ENCODE measurements at places on chromosomes 13 and 19.

GRCh38 chr13:28623782-28624706 lies 34.9 kb upstream of the POMP start:
- DNase-seq = no peak

GRCh38 chr19:5867201-5868136 lies 2.9 kb downstream of the FUT5 start:
- no peak for DNase-seq

GRCh38 chr19:48718711-48719231 lies 754 bp downstream of the MAMSTR start:
- no peak for DNase-seq

DNA sequence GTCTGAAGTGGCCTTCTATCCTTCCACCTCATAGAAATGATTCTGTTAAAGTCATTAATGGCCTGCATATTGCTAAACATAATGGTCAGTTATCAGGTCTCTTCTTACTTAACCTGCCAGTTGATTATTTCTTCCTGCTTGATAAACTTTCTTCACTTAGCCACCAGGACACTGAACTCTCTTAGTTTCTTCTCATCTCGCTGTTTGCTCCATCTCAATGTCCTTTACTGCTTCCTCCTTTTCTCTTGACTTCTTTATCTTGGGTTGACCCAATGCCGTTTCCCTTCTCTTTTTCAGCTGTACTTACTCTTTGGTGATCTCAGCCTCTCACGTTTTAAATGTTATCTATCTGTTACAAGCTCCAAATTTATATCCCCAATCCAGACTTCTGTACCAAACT lies 17.1 kb upstream of the CLC start:
- no peak for DNase-seq

- DNase-seq = no peak
Observed at GRCh38 chr13:112699322-112699918, 9.6 kb downstream of the ATP11A start.

- no peak for DNase-seq
Observed at GRCh38 chr13:32376642-32377415, 51.1 kb downstream of the N4BP2L1 start.

GRCh38 chr13:40207001-40207478 lies 459.4 kb downstream of the FOXO1 start:
- no peak for DNase-seq

DNA sequence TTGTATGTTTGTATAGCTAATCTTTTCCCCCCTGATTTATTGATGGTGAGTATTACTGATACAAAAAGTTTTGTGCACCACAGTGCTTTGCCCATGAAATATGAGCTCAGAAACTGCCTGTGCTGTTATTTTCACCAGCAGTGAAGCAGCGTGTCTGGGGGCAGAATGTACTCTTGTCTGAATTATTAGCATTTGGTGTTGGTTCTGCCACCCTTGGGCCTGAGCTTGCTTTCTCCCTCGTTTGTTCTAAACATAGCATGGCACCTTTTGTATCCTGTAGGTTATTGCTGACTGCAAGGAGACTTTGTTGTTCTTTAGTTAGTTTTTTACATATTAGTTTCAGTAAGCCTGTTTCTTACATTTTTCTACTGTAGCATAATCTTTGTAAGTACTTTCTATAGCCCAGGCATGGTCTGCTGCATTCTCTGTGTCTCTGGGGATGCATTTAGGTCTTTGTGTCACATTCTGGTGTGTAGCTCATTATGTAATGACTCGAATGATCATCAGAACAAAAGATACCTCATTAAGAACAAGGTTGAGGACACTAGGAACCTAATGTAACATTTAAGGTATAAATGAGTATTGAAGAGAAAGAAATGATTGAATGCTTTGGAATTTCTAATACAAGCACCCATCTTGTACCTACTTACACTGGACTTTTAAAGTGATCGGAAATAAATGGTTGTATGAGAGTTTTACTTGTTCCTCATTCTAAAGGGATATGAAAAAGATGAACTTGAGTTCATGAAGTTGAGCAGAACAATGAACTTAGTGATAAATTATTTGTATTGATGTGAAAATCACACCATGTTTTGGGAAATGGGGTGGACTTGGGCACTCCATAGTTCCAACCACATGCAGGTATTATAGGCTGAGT lies 50.3 kb upstream of the GPI start:
- no peak for DNase-seq

- no peak for DNase-seq
Observed at GRCh38 chr13:58476206-58476918, 844.8 kb downstream of the PCDH17 start.

GRCh38 chr19:18280247-18281081 lies 958 bp downstream of the JUND start:
- DNase-seq = peak; percentile 88

DNA sequence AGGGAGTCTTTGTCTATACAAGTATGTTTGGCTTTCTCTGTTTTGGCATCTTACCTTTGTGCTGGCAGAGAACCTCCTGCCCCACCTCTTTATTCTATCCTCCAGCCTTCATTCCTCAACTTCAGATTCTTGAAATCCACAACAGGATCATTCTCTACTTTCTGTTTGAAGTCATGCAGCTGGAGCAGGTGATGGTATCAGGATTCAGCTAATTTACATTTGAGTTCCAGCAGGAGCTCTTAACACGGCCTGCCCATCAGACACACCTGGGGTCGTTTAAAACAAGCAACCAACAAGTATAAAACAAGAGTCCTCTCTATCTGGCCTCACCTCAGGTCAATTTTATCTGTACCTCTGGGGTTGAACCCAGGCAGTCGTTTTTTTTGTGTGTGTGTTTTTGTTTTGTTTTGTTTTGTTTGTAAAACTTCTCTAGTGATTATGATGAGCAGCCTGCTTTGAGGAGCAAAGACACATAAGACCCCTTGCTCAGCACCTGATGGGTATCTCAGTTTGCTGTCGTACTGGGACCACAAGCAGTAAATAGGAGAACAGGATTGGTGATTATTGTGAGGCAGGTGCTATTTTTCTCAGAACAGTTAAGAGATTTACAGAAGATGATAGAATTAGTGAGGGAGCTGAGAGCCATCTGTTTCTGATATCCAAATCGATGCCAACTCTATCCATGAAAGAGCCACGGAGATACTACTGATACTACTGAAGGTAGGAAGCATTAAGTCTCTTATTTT lies 78.4 kb downstream of the GPC6 start:
- no peak for DNase-seq

DNA sequence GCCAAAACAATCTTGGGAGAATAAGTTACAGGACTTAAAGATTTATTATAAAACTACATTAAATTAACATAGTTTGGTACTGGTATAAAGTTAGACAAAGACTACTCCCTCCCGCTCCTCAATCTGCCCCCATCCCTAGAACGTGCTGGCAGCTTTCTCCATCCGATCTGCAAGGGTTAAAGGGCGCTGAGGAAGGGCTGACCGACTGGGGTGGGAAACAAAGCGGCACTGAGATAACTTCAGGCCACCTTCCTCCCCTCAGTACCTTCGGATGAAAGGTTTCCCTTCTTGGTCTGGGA lies 790 bp upstream of the SUGT1 start:
- DNase-seq = no peak

DNA sequence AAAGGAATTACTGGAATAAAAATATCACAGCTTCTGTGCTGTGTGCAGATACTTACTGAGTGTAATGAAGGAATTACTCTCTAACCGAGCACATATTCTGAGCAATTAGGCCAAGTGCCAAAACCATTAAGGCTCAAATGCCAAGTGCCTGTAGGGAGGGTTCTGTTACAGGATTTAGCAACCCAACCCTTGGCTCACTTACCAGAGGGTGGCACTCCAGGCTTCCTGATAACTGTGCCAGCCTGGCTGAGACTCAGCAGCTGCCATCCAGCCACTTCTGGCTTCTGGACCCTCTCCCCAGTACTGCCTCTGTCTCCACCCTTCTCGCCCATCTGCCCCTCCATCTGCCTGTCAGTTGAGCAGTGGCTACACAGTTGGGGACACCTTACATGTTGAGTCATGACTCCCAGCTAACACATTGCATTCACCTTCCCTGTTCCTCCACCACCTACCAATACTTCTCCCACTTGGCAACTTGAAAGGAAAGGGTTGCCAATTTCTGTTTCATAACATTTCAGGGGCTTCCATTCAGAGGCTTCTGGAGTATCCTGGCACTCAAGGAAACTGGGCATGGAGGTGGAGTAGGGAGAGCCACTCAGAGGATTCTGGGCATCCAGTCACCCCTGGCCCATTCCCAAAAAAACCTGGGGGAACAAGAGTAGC lies 110.5 kb downstream of the COG6 start:
- peak; percentile 17 for DNase-seq

GRCh38 chr19:14218620-14219330 lies 12.8 kb upstream of the ADGRL1 start:
- DNase-seq = no peak

DNA sequence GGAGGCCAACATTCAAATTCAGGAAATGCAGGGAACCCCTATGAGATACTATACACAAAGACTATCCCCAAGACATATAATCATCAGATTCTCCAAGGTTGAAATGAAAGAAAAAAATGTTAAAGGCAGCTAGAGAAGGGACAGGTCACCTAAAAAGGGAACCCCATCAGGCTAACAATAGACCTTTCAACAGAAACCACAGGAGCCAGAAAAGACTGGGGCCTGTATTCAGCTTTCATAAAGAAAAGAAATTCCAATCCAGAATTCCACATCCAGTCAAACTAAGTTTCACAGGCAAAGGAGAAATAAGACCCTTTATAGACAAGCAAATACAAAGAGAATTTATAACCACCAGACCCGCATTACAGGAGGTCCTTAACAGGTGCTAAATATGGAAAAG lies 1703.6 kb upstream of the PRR20A start:
- no peak for DNase-seq

DNA sequence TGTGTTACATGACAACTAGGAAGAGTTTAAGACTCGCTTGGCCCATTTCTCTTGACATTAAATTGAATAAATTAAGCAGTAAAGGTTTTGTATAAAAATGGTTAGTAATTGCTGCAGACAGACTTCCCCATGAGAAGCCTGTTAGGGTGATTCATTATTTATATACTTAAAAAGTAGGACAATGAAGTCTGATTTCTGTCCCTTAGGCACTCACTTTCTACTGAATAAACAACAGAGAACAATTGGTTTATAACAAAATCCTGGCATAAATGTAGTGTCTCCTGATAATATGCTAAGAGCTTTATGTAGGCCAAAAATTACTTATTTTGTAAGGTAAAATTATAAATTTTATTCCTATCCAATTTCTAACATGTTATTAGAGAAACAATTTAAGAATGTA lies 2138.5 kb upstream of the PCDH20 start:
- no peak for DNase-seq

- no peak for DNase-seq
Observed at GRCh38 chr13:77384999-77385398, 58.1 kb upstream of the MYCBP2 start.

DNA sequence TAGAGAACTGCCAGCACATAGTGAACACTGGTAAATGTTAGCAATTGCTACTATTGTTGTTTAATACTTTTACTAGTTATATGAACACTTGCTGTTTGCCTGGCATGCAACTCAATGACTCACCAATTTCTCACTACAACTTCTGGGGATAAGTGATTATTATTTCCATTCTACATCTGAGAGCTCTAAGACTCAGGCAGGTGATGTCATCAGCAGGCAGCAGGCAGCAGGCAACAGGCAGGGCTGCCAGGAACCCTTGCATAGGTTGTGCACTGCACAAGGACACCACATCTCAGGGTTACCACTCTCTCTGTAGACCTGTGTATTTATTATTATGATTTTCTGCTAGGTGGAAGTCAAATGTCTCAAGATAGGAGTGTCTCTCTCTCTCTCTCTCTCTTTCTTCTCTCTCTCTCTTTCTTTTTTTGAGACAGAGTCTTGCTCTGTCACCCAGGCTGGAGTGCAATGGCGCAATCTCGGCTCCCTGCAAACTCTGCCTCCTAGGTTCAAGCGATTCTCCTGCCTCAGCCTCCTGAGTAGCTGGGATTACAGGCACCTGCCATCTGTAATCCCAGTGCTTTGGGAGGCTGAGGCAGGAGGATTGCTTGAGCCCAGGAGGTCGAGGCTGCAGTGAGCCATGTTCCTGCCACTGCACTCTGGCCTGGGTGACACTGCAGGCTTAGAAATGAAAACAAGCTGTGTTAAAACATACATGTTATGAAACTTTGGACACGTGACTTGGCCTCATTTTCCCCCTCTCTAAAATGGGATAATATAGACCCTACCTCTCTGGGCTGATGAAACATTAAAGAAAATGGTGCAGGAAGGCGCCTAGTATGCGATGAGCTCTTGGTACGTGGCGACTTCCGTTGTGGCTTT lies 22.7 kb downstream of the HPN start:
- DNase-seq = no peak

- DNase-seq = no peak
Observed at GRCh38 chr19:33580026-33580644, 41.6 kb upstream of the CHST8 start.

- DNase-seq = no peak
Observed at GRCh38 chr13:36673838-36674326, at the start of gene SERTM1. SERTM1 (plus strand) TSS chr13:36674020; CDS start chr13:36695079, 21,059 bp downstream.

DNA sequence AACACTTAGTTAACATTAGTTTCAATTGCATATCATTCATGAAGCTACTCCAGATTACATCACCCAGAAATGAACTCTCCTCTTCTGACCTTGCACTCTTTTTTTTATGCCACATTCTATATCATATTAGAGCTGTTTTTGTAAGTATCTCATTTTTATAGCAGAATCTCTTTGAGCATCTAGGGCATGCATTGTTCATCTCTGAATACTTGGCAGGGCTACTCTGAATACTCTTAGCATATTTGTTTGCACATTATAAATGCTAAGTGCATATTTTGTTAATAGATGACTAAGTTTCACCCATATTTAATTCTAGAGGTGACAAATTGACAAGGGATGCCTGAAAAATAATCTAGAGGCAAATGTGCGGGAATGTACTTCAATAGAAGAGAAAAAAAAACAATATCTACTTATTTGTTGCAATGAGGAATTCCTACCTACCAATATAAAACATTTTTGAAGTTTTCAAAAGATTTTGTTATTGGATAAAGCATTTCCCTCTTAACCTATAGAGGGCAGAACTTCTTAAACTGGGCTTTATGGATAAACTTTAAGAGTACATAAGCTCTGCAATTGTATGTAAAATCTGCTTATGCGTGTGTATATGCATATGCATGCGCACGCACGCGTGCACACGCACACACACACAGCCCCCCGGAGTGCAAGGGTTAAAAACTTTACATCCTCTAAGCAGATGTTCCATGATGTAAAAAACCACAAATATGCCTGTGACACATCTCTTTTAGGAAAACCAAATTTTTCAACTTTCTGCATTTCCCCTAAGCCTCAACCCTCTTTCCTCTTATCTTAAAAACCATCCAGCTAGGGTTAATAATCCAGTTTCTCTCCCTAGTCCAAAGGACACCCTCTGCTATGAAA lies 73.0 kb upstream of the OXGR1 start:
- DNase-seq = no peak

DNA sequence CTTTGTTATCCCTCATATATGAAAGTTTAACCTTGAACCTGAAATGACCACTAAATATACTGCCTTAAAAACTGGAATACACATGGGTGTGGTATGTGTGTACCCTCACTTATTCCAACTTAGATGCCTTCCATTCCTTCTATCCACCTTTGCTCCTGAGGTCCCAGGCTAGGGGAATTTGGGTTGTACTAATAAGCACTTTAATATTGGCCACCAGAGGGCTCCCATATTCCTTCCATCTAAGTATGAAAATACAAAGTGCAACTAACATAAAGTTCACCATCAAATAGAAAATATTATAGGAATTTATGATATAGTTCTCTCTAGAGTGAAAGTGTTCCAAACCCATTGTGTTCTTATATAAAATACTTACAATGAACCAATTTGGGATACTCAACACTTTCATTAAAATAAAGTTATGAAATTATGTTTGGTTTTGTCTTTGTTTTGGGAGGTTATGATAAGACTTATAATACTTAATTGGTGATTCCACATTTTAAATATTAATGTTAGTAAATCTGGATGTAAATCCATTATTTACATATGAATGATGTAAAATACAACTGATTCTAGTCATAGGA lies 62.3 kb downstream of the ITGBL1 start:
- DNase-seq = no peak

Measured in stimulated activated naive CD8-positive, alpha-beta T cell treated with anti-CD3 and anti-CD28 coated beads, Interleukin-15, amount 100 ng/mL, for 72 hours (primary cell).